ENCODE measurements at places on chromosomes 7 and 10.

GRCh38 chr10:74330646-74331045 lies 179.6 kb downstream of the ADK start:
- no peaks in the 10 kb centered on the region for H3K4me1 ChIP-seq
- no peaks in the 10 kb centered on the region for H3K27me3 ChIP-seq
- H3K36me3 ChIP-seq = no peaks in the 10 kb centered on the region

- no peak overlapping the region for H3K27ac ChIP-seq
- peaks cover 4% of the 10 kb centered on the region for H3K4me1 ChIP-seq
- no peak overlapping the region for H3K4me3 ChIP-seq
- H3K36me3 ChIP-seq = no peaks in the 10 kb centered on the region
- DNase-seq = no peak
These were observed 44.7 kb downstream of the DOCK4 start for GRCh38 chr7:112161253-112162141.

DNA sequence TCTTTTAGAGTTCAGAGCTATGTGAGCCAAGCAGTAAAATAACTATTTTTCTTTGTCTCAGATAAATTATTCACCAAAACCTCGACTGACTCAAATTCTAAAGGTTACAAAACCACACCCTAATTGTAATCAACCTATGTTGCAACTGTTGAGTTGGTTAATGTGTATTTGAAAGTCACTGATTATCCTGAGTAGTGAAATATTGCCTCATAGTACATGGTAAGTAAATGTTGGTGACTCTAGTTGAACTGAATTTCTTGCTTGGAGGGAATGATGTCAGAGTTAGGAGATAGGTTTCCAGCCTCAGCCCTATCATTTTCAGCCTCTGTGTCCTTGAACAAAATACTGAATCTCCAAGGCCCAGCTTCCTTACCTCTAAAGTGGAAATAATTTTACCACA lies 3.0 kb upstream of the CYP2C18 start:
- DNase-seq = no peak
- no peak overlapping the region for H3K27ac ChIP-seq
- H3K4me3 ChIP-seq = no peak overlapping the region

GRCh38 chr7:2115760-2116447 lies 116.8 kb downstream of the MAD1L1 start:
- H3K4me1 ChIP-seq = peaks cover 17% of the 10 kb centered on the region
- no peaks in the 10 kb centered on the region for H3K27me3 ChIP-seq
- H3K4me3 ChIP-seq = no peak overlapping the region
- DNase-seq = no peak
- H3K36me3 ChIP-seq = no peaks in the 10 kb centered on the region
- peak overlapping the region; percentile 52 for H3K27ac ChIP-seq

DNA sequence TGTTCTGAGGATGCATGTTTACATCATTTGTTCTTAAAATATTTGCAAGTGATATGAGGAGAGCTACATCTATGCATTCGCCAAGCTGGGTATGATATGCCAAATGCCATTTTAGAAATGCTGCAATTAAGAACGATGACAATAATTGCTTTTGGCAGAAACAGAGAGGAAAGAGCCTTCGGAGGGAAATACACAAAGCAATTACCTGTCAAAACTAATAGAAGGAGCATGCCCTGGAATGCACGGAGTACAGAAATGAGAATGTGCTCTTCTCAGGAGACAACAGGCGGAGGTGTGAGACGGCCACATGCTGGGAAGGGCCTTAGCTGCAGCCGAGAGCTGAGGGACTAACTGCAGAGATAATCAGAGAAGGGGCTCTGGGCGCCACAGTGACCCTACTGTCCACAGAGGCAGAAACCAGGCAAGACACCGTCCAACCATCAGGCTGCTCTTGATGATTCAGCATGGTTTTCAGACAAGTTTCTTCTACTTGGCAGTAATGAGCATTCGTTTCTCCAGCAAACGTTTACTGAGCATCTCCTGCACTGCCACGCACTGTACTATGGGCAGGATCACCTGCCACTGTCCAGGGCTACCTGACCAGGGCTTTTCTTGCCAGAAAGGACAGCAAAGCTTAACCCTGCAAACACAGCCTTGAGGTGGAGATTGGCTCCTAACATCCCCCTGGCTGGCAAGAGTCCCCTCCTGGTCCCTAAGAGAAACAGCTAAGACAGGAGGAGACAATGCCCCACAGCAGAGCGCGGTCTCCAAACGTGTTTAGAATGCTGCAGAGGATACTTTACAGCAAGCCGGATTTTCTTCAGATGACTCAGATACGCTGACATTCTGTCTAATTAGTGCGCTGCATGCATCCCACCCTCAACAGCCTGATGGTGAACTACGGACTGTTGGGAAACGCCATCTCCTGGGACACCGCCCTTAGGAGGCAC lies 18.1 kb downstream of the VIPR2 start:
- no peaks in the 10 kb centered on the region for H3K4me1 ChIP-seq
- no peak overlapping the region for H3K27ac ChIP-seq
- H3K27me3 ChIP-seq = no peaks in the 10 kb centered on the region
- H3K4me3 ChIP-seq = no peak overlapping the region
- no peak for DNase-seq

DNA sequence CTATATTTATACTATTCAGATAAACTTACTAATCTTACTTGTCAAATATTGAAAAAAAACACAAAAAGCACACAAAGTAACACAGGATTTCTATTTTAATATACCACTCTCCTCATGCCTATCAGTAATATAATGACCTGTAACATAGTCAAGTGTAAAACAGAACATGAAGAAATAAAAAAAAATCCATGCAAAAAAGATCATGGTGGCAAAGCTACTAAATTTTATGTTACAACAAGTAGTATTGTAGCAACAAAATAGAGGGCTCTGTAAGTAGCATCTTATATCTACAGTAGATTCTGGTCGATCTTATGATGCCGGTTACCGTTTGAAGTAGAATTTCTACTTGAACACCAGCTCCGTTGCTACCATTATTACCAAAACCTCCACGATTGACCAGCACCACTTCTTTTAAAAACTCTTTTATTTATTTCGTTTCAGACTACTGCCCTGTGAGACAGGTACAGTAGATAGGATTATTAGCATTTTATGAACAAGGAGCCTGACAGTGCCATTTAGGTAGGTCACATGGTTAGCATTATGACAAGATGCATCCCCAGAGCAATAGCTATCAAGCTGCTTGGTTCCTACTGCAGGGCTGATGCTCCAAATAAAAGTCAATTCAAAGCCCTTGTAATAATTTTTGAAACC lies 2.1 kb downstream of the CPED1 start:
- peaks cover 7% of the 10 kb centered on the region for H3K27me3 ChIP-seq
- no peaks in the 10 kb centered on the region for H3K36me3 ChIP-seq
- peak overlapping the region; percentile 77 for H3K27ac ChIP-seq
- peak overlapping the region; percentile 51 for H3K4me3 ChIP-seq

DNA sequence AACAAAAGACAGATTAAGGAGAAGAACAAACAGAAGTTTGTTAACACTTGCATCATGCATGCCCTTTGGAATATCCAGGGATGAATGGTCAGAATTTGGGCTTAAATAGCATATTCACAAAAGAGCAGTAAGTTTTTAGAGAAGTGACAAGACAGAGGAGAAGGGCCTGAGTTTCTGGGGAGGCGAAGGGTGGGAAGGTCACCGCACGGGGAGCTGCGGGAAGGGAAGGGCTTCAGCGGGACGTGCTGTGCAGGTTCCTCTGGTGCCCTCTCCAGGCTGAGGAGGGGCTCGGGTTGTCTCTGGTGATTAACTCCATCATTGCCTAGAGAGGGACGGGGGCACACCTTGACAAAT lies 10.4 kb upstream of the ZNF22 start:
- no peak overlapping the region for H3K27ac ChIP-seq
- no peak overlapping the region for H3K4me3 ChIP-seq
- DNase-seq = no peak
- peaks cover 2% of the 10 kb centered on the region for H3K4me1 ChIP-seq
- no peaks in the 10 kb centered on the region for H3K27me3 ChIP-seq

DNA sequence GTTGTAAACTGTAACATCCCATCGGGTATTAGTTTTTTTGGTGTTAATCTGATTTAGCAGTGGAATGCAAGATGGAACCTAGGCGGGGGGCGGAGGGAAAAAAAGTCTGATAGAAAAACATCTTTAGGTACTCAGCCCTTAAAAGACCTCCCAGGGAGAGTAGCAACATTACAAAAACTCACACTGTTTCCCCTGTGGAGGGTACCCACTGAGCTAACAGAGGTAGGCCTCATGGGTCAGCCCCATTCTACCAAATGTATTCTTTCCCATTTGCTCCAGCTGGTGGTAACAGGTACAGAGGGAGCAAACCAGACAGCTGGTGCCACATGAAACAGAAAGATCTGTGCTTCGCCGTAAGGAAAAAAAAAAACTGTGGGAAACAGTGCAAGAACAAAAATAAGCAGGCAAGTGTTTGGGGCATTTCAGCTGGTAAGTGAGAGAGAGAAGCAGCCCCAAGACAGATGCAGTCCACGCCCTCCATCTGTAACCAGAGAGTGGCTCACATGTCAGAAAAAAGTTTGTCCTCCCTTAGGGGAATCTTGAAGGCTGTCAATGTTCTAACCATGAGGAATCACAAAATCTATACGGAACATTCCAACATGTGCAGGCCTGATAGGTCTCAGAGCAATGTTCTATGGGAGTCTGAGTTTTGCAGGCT lies 65.3 kb downstream of the HOXA1 start:
- H3K4me1 ChIP-seq = no peaks in the 10 kb centered on the region
- H3K4me3 ChIP-seq = no peak overlapping the region
- no peak overlapping the region for H3K27ac ChIP-seq
- H3K36me3 ChIP-seq = no peaks in the 10 kb centered on the region
- no peak for DNase-seq

DNA sequence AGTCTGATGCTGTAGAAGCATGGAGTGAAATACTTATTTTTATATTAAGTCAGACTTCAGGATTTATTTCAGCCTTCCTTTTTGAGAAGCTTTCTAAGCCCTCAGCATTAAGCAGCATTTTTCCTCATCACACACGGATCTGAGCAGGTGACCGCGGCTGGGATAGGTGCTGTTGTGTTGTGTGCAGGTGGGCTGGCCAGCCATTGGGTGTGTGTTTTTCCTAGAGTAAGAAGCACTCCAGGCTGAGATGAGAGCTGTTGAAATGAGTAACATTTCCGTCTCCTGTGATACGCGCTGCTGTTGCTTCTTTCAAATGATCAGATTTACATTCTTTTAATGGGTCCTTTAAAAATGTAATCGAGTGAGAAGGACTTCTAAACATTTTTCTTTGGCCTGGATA lies 63.9 kb downstream of the INSYN2A start:
- H3K27me3 ChIP-seq = no peaks in the 10 kb centered on the region
- no peaks in the 10 kb centered on the region for H3K4me1 ChIP-seq
- H3K27ac ChIP-seq = no peak overlapping the region
- no peaks in the 10 kb centered on the region for H3K36me3 ChIP-seq
- H3K4me3 ChIP-seq = no peak overlapping the region
- DNase-seq = no peak

GRCh38 chr10:71743089-71743838 lies 23.7 kb upstream of the C10orf105 start:
- no peak overlapping the region for H3K4me3 ChIP-seq
- no peak for DNase-seq
- H3K27ac ChIP-seq = no peak overlapping the region
- no peaks in the 10 kb centered on the region for H3K27me3 ChIP-seq
- peaks cover 4% of the 10 kb centered on the region for H3K4me1 ChIP-seq
- no peaks in the 10 kb centered on the region for H3K36me3 ChIP-seq

- peak overlapping the region; percentile 96 for H3K27ac ChIP-seq
- no peaks in the 10 kb centered on the region for H3K4me1 ChIP-seq
- no peaks in the 10 kb centered on the region for H3K36me3 ChIP-seq
- no peak for DNase-seq
- no peaks in the 10 kb centered on the region for H3K27me3 ChIP-seq
These were observed 570 bp upstream of the PRTFDC1 start for GRCh38 chr10:24952707-24953645.

- H3K4me1 ChIP-seq = no peaks in the 10 kb centered on the region
- no peaks in the 10 kb centered on the region for H3K27me3 ChIP-seq
- no peak overlapping the region for H3K27ac ChIP-seq
- no peak for DNase-seq
These were observed 13.7 kb downstream of the AGR2 start for GRCh38 chr7:16791071-16791470.
